Fibroblast of skin of left quadriceps (primary cell): ENCODE measurements at places on chromosomes 6 and 20.

DNA sequence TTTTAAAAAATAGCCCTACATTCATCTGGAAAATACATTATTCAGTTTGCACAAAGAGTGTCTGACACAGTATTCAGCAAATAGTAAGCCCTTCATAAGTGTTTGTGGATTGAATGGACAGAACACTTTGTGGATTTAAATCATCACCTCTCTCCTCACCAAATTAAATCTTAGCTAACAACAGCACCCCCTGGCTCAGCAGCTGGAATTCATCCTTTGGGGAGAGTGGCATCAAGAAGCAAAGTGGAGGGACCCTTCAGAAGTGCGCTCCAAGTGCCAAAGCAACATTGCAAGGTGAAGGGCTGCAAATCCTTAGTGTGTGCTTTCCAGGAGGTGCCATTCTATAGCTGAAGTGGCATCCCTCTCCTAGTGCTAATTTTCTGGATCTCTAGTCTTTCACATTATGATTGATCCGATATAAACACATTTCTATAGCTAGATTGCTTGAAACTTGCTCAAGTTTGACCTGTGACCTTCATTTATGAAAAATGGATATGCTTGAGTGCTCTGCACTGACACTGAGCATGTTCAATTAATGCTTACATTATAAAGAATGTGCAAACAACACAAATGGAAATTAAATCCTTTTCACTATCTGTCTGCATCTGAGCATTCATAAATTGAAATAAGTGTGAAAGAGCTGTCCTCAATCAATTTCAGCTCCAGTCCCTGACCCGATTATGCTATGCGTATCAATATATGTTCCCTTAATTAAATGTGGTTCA is 891.7 kb downstream of the C6orf118 start:
- no peak for DNase-seq

DNA sequence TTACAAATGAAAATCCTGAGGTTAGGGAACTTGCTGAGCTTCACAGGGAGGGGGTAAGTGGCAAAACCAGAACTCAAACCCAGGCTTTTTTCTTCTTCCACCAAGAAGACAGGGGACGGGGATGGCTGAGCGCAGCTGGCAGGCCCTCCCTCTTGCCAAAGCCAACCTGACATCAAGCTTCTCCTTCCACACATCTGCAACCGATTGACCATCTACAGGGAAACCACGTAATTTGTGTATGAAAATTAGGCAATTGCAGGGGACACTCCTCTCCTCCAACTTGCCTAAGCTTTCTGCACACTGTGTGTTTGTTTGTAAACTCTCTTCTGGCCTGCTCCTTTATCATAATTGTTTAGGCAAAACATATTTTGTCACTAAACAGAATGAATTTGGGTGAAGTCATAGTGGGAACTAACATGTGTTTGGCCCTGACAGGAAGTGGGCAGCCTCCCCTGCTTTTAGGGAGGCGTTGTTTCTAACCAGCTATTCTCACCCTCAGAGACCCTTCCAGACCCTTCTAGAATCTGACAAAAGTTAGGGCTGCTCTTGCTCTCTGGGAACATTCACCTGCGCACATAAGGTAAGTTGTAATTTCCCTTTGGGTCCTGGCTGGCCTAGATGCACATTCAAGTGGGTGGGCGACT is 18.9 kb downstream of the ZNF831 start:
- no peak for DNase-seq

- no peak for DNase-seq
Measured at GRCh38 chr6:149729824-149730223, 11.9 kb upstream of the LATS1 start.

DNA sequence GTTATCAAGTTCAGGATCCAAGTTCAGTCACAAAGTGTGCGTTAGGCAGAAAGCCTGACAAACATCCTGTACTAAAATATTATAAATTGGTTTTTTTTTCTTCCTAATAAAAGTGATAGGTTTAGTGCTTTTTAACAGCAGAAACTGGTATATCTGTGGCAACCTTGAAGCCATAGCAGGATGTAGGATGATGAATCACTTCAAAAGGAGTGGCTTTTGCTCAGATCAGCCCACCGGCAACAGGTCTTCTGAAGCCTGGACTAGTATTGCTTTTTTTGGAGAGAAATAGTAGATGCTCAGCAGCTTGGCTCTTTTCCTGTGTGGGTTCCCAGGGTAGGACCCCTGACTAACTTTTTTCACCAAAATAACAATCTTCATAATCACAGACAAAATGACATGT is 190.8 kb downstream of the EPM2A start:
- DNase-seq = no peak

DNA sequence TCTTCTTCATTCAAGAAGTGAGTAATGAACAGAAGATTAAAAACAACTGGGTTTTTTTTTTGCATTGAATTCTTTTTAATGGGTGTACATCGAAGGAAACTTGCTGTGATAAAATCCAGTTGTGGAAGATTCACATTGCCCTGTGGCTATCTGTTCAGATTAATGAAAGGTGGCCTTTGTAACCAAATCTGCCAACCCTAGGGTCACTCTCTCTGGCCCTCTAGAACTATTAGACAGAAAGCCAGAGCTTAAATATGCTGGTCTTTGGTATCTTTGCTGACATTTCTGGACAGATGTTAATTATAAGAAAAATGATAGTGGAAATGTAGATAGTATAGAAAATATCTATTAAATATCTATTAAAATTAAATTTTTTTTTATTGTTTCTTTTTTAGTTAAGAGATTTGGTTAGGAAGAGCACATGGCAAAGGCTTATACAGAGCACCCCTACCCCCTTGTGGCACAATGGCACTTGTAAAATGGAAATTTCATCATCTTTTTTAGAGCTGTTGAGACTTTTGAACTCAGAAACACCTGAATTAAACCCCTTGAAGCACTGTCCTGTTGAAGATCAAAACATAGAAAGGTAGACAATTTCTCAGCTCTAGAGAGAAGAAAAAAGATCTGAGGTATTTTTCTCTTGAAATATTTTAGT is 572.5 kb downstream of the PKHD1 start:
- no peak for DNase-seq

- no peak for DNase-seq
Measured at GRCh38 chr6:42378125-42378524, 73.6 kb downstream of the TRERF1 start.

DNA sequence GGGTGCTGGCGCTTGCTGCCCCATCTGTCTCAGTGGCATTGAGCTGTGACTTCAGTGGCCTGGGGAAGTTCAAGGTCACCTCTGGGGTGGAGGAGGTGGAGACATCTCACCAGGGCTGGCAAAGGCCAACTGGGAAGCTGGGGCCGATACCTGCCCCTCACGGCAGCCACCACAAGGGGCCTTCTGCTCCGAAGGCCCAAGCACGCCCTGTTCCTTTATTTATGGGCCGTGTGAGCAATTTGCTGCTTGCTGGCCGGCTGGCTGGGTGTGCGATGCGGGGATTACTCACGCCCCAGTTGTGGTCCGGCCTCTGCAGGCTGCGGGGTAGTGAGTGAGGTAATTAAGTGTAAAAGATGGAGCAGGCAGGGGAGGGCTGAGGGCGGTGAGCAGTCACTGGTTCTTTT is 13.2 kb upstream of the SCRT2 start:
- no peak for DNase-seq

DNA sequence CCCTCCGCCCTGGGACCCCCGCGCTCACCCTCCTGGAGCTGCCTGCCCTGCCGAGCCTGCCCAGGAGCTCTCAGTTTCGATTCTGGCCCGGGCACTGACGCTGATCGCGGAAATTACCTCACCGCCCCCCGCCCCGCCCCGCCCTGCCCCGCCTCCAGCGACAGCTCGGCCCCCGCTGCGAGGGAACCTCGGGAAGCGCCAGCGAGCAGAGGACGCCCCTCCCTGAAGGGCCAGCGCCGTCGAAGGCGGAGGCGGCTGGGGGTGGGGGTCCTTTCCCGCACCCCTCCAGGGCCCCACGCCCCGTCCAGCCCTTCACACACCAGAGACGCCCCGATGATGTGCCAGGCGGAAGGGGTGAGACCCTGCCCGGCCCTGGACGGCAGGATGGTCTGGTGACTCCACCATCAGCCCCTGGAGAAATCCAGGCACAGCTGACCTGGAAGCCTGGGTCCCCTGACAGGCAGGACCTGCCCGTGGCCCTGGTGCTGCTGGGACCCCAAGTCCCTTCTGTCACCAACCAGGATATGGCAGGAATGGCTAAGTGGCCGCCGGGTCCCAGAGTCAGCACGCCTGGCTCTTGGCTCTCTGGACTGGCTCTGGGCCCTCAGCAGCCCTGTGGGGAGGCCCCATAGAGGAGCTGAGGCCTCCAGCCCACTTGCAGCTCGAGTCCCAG is at the start of gene HELZ2:
HELZ2 (minus strand) TSS at position 84 of the 673 bp plus-strand sequence. CDS start 1,854 bp downstream, outside the sequence.
- DNase-seq = peak; percentile 34
